ENCODE measurements at places on chromosomes 6 and 20. TPM values are rescaled to one million over a fixed set of nuclear protein-coding genes. Genes with fewer than 3 reads are reported as not detected.

Gene COL21A1
- 18.6 TPM for total RNA-seq

Gene MYCT1
- total RNA-seq: 0.13 TPM

Gene OPN5
- total RNA-seq: not detected

Gene DUSP15
- total RNA-seq: not detected

Gene NKX2-4
- not detected for total RNA-seq

Gene STMND1
- not detected for total RNA-seq

Gene RBPJL
- not detected for total RNA-seq

Gene RSPO3
- not detected for total RNA-seq

Gene TAF8
- 10.5 TPM for total RNA-seq

Gene PRICKLE4
- 0.90 TPM for total RNA-seq

Gene CRISP3
- total RNA-seq: under 0.01 TPM

Gene CTAGE9
- total RNA-seq: not detected

Gene SLC17A3
- not detected for total RNA-seq

Gene C6orf58
- not detected for total RNA-seq

Gene JPH2
- under 0.01 TPM for total RNA-seq

Gene LGSN
- under 0.01 TPM for total RNA-seq

Gene ATP9A
- total RNA-seq: 22.7 TPM

Gene EPM2A
- 3.7 TPM for total RNA-seq

Gene BLOC1S5
- 15.7 TPM for total RNA-seq

Gene GNRH2
- total RNA-seq: 0.13 TPM

Gene ADGB
- total RNA-seq: not detected

Gene BHLHE23
- not detected for total RNA-seq

Gene JAG1
- 310 TPM for total RNA-seq

Gene PDYN
- not detected for total RNA-seq

Gene TCP11
- not detected for total RNA-seq

Gene TSPO2
- not detected for total RNA-seq

Gene MMP24
- total RNA-seq: not detected

Gene TUBB2B
- total RNA-seq: under 0.01 TPM

Gene TMEM200A
- 0.79 TPM for total RNA-seq

Gene METTL24
- not detected for total RNA-seq

Gene HLA-DRB5
- total RNA-seq: not detected

Gene REM1
- total RNA-seq: not detected

Gene TMEM244
- not detected for total RNA-seq

Gene SLC22A2
- total RNA-seq: not detected

Gene USP49
- total RNA-seq: 1.5 TPM

Gene EEF1E1
- 54.0 TPM for total RNA-seq

Gene MROH8
- 0.13 TPM for total RNA-seq

Gene LY6G6F
- not detected for total RNA-seq

Gene ITPR3
- 66.6 TPM for total RNA-seq

Gene SLC52A3
- 0.26 TPM for total RNA-seq

Gene TRIM10
- total RNA-seq: not detected

Gene FOXC1
- total RNA-seq: 3.5 TPM

Gene ECI2
- total RNA-seq: 26.3 TPM

Gene LTA
- not detected for total RNA-seq

Gene LAMA5
- 61.6 TPM for total RNA-seq

Gene SRSF12
- total RNA-seq: under 0.01 TPM

Gene RAET1L
- total RNA-seq: 0.79 TPM

Gene ACTL10
- total RNA-seq: 1.6 TPM

Gene SYNDIG1
- total RNA-seq: not detected

Gene ZSWIM1
- 1.3 TPM for total RNA-seq

Gene WFDC5
- total RNA-seq: 4.1 TPM

Gene KATNA1
- 37.6 TPM for total RNA-seq

Gene PLCB1
- total RNA-seq: 1.1 TPM

Gene LST1
- not detected for total RNA-seq

Gene TRIM40
- total RNA-seq: not detected

Gene PGC
- total RNA-seq: not detected

Gene CPXM1
- not detected for total RNA-seq
